ENCODE measurements at places on chromosomes 3 and 15.

GRCh38 chr15:57652481-57652880 is 54.0 kb upstream of the POLR2M start:
- no peak for DNase-seq

DNA sequence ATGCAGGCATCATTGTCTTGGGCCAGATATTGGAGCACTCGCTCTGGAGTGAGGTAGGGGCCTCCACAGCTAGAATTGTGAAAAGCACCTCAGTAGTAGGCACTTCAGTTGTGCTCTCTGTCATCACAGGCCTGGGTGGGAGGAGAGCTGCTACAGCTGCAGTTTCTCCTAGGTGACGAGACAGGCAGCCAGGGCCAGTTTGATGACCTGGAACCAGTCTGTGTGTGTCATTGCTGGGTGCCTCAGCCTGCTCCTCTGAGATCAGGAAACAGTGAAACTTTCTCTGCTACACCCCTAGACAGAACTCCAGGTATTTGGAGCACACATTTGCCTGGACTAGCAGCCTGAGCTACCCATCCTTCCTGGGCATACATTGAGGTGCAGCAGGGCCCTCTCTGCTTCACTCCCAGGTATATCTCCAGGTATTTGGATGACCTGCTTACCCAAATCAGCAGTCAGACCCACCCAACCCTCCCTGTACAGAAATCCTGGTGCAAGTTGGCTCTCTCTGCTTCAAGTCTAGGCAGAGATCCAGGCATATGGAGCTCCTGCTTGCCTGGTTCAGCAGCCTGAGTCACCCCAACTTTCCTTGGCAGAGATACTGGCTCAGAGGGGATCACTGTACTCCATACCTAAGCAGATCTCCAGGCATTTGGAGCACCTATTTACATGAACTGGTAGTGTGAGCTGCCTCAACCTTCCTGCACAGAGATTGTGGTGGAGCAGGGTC is 54.3 kb upstream of the SGO1 start:
- no peak for DNase-seq

GRCh38 chr15:62647202-62647842 is 395.2 kb upstream of the TPM1 start:
- peak; percentile 93 for DNase-seq

DNA sequence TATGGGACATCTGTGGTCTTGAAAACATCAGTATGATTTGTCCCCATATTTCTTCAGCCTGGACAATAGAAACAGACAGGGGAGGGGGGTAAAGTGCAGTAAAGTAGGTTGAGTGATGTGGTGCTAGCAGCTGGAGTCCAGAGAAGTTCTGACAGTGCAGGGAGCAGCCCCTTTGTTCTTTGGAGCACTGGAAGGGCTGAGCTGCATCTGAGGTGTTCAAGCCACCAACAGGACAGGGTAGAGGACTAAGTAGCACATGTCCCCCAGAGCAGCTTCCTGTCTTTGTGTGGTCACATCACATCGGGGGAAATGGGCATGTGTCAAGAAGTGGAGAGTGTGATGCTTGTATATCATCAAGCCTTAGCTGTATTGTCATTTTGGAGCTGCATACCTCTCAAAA is 12.1 kb downstream of the MRPS22 start:
- no peak for DNase-seq
